Neural progenitor cell (in vitro differentiated cells): ENCODE measurements at places on chromosomes 13 and 19. TPM values are rescaled to one million over a fixed set of nuclear protein-coding genes. Genes with fewer than 3 reads are reported as not detected.

IZUMO4 gene
- 3.7 TPM in 1 of 2 replicates, not detected in the other for total RNA-seq

ZNF728 gene
- not detected in 2 replicates for total RNA-seq

TMPRSS9 gene
- 0.40 TPM in 1 of 2 replicates, not detected in the other for total RNA-seq

EFNA2 gene
- total RNA-seq: 13.2 and 34.7 TPM in 2 replicates

MYBPC2 gene
- total RNA-seq: 0.65 and 0.77 TPM in 2 replicates

ZNF30 gene
- 7.6 and 10.3 TPM in 2 replicates for total RNA-seq

CASP14 gene
- not detected in 2 replicates for total RNA-seq

GIPR gene
- total RNA-seq: not detected in 2 replicates

PRR22 gene
- total RNA-seq: 0.40 TPM in 1 of 2 replicates, not detected in the other

ZNF177 gene
- 15.7 and 20.9 TPM in 2 replicates for total RNA-seq

ZNF253 gene
- total RNA-seq: 54.5 and 79.2 TPM in 2 replicates

UBE2L5 gene
- total RNA-seq: not detected in 2 replicates

ETV2 gene
- 0.71 TPM in 1 of 2 replicates, not detected in the other for total RNA-seq

CPAMD8 gene
- total RNA-seq: 16.3 and 36.8 TPM in 2 replicates

CCNA1 gene
- 0.37 TPM in 2 replicates for total RNA-seq

TEX26 gene
- total RNA-seq: not detected in 2 replicates

SIGLEC9 gene
- not detected in 2 replicates for total RNA-seq

MCEMP1 gene
- not detected in 2 replicates for total RNA-seq

ZNF490 gene
- total RNA-seq: 6.8 and 16.7 TPM in 2 replicates

ADPRHL1 gene
- total RNA-seq: 0.22 and 0.43 TPM in 2 replicates

MRI1 gene
- 6.3 and 22.5 TPM in 2 replicates for total RNA-seq
